Stimulated activated CD8-positive, alpha-beta memory T cell treated with anti-CD3 and anti-CD28 coated beads, Interleukin-15, amount 100 ng/mL, for 1 hour (primary cell): ENCODE measurements at places on chromosomes 1 and 21.

GRCh38 chr1:202750761-202751160 is 40.5 kb upstream of the SYT2 start:
- DNase-seq, result no peak

- no peak for DNase-seq
Observed at GRCh38 chr1:153498746-153499145, 37.0 kb downstream of the S100A6 start.

DNA sequence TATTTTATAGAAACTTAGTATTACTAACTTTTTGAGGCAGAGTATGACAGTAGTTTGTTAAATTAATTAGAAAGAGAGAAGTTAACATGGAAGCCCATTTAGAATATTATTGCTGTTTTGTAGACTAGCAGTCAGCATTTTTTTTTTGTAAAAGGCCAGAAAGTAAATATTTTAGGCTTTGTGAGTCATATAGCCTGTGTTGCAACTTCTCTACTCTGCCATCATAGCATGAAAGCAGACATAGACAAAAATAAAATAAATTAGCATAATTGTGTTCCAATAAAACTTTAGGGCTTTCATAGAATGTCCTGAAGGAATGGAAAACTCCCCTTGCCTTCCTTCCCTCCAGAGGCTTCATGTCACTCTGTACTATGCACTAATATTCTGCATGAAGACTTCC is 12.3 kb upstream of the RGS4 start:
- DNase-seq, result no peak

- DNase-seq, result no peak
Observed at GRCh38 chr21:31326522-31327242, 17.4 kb downstream of the TIAM1 start.

DNA sequence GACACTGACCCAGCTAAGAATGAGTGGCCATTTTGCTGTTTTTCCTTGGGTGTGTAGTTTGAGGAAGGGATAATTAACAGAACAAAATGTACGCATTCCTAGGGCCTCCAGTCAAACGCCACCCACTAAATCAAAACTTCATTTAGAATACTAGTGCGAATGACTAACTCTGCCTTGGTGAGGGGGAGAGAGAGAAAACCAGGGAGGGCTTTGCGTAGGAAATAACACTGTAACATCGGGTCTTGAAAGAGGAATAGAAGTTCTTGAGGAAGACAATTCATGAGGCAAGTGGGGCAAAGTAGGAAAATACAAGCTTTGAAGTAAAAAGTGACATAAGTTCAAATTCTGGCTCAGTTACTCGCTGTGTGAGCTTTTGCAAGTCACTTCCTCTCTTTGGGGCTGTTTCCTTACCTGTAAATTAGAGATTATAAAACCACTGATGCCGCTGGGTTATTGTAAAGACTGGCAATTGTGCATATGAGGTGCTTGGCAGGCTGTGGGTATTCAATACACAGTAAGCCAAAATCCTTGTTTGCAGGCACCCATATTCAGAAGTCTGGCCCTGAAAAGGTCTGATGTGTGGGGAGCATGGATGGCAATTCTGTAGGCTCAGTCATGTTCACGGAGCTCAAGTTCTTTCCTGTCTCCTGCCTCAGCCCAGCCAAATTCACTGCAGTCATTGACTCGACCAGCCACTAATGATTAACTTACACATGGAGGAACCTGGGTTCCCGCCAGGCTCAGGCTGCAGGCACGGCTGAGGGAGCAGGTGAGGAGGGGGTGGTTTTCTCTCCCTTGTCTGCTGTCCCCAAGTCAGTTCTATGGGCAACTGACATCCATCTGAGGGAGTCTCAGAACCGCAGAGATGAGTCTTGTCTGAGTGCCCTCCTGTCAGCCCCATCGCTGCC is 140.3 kb upstream of the CSF3R start:
- DNase-seq, result no peak

GRCh38 chr1:1760345-1760650 is 18.0 kb downstream of the NADK start:
- no peak for DNase-seq

DNA sequence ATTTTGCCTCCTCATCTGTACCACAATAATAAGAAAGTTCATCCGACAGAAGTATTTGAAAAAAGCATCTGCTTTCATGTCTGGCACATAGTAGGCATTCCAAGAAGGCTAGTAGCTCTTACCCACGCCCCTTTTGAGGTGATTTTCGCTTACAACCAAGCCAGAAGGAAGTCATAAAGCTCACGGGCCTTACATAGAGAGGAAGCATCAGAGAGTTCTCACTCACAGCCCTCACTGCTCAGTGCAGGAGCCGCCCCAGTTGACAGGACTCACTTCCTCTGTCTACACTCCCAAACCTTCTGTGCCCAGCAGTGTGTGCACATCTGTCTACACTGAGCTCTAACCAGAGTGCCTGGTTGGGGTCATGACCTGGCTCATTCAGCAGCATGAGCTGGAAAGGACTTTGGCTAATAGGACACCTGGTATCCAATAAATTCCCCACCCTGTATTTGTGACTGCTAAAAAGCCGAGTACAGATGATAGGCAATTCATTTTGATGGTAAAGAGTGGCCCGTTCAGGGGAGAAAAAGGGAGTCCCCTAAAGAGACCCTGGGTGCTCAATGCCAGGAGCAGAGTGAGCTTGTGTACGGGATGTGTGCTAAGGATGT is 36.8 kb upstream of the DUSP10 start:
- no peak for DNase-seq

DNA sequence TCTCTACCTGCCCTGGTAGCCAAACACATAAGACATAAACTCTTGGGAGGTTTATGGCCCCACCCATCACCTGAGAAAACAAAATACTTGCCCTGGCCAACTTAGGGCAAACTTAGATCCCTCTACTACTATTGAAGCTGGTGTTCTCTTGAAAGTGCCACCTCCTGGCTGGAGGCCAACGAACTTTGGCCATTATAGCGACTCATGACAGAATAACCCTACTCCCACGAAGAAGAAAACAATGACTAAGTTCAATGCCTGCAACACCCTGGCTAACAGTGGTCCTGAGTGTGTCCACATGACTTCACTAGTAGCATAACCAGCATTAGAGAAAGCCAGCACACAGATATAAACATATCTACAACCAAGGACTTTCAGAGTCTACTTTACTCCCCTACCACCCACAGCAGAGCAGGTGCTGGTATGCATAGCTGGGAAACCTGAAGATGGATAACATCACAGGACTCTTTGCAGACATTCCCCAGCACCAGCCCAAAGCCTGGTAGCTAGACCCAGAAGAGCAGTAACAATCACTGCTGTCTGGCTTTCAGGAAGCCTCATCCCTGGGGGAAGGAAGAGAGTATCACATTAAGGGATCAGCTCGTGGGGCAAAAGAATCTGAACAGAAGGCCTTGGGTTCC is 81.0 kb downstream of the SLC30A10 start:
- DNase-seq, result no peak

- no peak for DNase-seq
Observed at GRCh38 chr1:51843948-51844347, 34.6 kb downstream of the NRDC start.

GRCh38 chr1:166701603-166702100 is 137.6 kb upstream of the POGK start:
- no peak for DNase-seq

- no peak for DNase-seq
Observed at GRCh38 chr1:99540744-99541143, 105.2 kb upstream of the PALMD start.

GRCh38 chr1:46370214-46370633 is 23.9 kb upstream of the FAAH start:
- DNase-seq, result no peak
